ENCODE measurements at places on chromosomes 5 and 9.

- no peak for DNase-seq
Measured at GRCh38 chr9:97299809-97300414, 7.5 kb upstream of the CCDC180 start.

GRCh38 chr9:16918920-16919319, 48.5 kb upstream of the BNC2 start:
- DNase-seq, result no peak

- no peak for DNase-seq
Measured at GRCh38 chr9:9792144-9792857, 820.5 kb downstream of the PTPRD start.

DNA sequence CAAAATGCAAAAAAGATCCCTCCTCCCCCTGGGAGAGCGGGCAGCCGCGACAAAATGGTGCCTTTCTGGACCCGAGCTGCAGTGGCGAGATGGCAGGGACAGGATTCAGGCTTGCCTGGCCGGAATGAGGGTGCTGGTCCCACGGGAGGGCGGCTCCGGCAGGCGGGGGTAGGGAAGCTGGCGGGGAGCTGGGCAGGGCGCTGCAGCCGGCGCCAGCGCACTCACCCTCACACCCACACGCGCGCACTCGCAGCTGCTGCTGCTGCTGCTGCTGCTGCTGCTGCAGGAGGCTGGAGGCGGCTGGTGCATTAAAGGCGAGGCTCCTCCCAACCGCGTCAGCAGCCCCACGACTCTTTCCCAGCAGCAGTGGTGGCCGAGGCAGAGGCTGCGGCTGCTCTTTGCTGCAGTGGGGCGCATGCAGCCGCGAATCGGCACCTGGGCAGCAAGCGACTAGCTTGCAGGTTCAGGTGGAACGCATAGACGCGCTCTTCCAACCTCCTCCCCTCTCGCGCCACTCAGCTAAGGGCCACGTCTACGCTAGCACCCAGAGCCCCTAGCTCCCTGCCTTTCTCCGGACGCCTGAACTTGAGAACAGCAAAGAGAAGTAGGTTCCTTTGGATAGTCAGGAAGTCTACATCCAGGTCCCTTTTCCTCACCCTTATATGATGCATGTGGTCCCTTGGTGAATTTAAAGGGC, at the start of gene PPP2R2B:
Gene PPP2R2B (minus strand): TSS at position 282 of the 697 bp plus-strand sequence.
- peak; percentile 69 for DNase-seq

DNA sequence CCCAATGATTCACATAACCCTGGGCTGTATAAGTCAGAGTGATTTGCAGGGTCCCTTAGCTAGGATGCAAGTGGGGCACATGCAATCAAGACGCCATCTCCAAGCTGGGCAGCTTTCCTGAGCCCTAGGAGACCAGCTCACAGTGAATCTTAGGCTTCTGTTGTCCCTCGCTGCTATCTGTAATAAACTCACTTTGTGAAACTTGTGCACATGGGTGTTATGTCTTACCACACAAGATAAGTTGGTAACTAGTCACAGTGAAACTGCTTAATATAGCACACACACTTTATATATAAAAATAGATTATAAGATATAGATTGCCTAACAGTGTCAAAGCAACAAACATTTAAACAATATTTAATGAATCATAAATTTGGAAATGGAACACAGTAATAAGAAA, 658.5 kb downstream of the SLCO4C1 start:
- no peak for DNase-seq

DNA sequence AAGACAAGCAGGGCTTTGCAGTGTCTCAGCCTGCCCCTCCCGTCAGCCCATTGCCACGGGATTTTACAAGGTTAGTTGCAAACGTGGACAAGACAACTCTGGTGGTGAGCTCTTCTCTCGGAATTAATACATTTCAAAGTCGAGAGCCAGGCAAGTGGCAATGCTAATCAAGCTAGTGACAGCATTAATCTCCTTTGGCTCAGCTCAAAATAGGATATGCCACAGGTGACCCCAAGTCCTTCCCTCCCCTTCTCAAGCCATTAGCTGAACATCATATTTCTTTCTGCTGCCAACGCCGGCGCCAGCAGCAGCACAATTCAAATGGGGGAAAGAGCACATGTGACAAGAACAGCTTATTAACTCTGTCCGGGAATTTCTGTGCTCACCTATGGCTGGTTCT, 190.1 kb downstream of the ATPSCKMT start:
- DNase-seq, result no peak

GRCh38 chr5:124743602-124744169, 2.8 kb downstream of the ZNF608 start:
- no peak for DNase-seq

GRCh38 chr5:17227868-17228267, 10.4 kb downstream of the BASP1 start:
- DNase-seq, result no peak

GRCh38 chr9:37144762-37145161, 24.4 kb downstream of the ZCCHC7 start:
- peak; percentile 42 for DNase-seq

DNA sequence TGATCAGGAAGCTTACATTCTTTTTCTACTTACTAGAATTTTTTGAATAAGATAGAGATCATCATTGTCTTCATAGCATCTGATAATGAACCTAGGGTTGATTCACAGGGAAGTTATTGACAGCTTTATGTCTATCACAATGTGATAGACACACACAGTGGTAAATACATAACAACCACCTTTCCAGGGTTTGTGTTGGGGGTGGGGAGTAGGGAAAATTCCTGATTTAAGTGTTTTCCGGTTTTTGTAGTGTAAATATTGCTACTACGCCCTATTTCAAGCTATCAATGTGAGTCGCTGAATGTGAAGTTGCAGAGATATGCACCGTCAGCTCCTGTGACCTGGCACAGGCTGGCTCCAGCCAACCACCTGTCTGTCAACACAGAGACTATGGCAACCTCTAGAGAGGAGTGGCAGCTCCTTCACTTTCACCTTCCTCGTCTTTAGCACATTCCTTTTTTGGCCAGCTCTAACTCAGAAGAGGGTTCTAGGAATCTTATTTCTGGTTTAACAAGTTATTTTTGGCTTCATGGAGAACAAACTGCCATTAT, 224.9 kb downstream of the MAT2B start:
- DNase-seq, result no peak

DNA sequence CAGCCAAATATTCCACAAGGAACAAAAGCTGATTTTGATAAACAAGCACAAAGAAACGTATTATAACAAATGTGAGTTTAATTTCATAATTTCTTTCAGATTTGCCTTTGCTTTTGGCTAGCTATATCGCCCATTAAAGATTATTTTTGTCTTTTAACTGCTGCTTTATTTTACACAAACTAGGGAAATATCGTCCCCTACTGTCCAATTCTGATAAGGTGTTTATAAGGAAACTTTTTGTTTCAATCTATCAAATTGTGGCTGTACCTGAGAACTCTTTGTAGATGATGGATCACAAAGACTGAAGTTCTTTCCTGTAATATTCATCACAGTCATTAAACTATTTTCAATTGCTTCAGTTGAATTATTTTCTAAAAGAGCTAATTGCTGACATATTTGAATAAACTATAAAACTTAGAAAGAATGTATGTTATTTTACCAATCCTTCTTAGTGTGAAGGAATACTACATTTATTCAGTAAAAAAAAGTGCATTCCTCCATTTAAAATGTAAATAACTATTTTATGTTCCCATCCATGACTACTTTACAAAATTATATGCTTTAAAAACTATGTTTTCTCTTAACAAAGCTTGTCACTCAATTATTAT, 431.3 kb upstream of the ITGA1 start:
- no peak for DNase-seq

GRCh38 chr9:39108145-39108544, 179.8 kb downstream of the CNTNAP3 start:
- no peak for DNase-seq

DNA sequence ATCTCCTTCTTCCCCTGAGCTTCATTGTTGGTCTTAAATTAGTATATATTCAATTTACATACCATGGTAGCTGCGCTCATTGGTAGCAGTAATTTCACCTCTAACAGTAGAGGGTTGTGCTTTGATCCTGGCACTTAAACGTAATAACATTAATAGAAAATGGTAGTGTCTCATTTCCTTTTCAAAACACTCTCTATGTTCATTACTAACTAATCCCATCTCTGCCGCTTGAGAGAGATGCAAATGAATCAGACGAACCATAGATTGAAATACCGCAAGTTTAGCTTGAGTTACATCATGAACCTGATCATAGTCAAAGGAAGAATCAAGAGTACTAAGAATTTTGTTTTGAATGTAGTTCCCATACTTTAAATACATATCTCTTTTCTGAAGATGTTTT, 2.2 kb downstream of the THBS4 start:
- no peak for DNase-seq

DNA sequence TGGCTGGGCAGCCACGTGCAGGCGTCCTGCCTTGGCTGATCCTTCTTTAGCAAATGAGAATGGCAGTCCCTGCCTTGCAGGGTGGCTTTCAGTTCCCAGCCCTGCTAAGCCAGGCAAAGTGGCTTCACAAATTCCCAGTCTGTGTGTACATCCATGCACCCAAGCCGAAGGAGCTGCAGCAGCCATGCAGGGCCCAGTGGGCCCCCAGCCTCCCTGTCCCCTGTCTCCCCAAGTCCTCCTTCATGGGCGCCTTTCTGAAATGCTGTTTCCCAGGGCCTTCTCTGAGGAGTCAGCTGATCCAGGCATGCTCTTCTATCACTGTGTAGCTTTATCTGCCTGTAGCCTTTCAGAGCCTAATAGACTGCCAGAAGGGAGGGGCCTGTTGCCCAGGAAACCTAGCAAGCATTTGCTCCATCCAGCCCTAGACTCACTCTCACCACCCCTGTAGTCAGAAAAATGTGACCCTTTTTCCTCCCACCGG, 47.4 kb upstream of the SHC3 start:
- DNase-seq, result peak; percentile 79

- DNase-seq, result no peak
Measured at GRCh38 chr9:125496313-125496834, 210.6 kb downstream of the MAPKAP1 start.
